ENCODE measurements at places on chromosomes 16 and 17. TPM values are rescaled to one million over a fixed set of nuclear protein-coding genes. Genes with fewer than 3 reads are reported as not detected.

Gene CES5A
- not detected for total RNA-seq

Gene HLF
- 2.1 TPM for total RNA-seq

Gene C17orf78
- total RNA-seq: not detected

Gene GGNBP2
- total RNA-seq: 144 TPM

Gene RBFOX1
- total RNA-seq: not detected

Gene SRCIN1
- not detected for total RNA-seq

Gene KRTAP1-1
- total RNA-seq: not detected

Gene TMEM231
- 0.72 TPM for total RNA-seq

Gene ZG16
- total RNA-seq: not detected

Gene WFIKKN2
- not detected for total RNA-seq

Gene CDK12
- total RNA-seq: 110 TPM

Gene HS3ST2
- total RNA-seq: not detected

Gene HBQ1
- total RNA-seq: not detected

Gene CSH2
- total RNA-seq: 3.8 TPM

Gene KRTAP4-4
- not detected for total RNA-seq

Gene OR3A3
- total RNA-seq: not detected

Gene METTL2A
- total RNA-seq: 10.4 TPM

Gene CACNG3
- not detected for total RNA-seq

Gene CD300LB
- not detected for total RNA-seq

Gene KRTAP3-2
- total RNA-seq: not detected

Gene RPRML
- not detected for total RNA-seq

Data from CD4-positive, CD25-positive, alpha-beta regulatory T cell (primary cell).